ENCODE measurements at places on chromosomes 7 and 10.

GRCh38 chr7:97576043-97576442 lies 155.8 kb upstream of the TAC1 start:
- DNase-seq, result no peak

DNA sequence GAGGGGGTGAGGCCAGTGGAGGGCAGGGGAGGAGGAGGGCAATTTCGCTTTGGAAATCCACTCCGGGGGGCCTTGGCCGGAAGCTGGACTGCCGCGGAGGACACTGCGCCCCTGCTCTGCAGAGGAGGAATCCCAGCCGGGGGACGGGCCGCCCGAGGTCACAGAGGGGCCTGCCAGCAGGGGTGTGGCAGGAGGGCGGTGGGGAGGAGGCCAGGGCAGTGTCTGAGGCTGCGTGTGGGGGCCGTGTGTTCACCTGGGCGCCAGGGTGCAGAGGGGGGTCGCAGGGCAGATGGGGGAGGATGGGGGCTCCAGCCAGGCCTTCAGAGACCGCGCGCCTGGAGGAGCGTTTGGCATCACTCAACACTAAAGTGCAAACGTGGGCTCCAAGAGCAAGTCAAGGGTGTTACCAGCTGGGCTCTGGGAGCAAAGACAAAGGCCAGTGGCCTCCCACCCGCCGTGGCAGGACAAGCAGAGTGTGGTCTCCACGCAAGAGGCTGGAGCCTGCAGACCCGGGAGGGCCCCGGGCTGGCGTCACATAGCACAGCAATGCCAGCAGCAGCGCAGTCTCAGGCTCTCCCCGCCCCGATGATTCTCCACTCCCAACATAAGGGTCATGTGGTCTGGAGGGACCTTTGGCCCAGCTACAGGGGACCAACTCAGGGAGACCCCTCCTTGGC lies 45.3 kb upstream of the DNAJB6 start:
- no peak for DNase-seq

DNA sequence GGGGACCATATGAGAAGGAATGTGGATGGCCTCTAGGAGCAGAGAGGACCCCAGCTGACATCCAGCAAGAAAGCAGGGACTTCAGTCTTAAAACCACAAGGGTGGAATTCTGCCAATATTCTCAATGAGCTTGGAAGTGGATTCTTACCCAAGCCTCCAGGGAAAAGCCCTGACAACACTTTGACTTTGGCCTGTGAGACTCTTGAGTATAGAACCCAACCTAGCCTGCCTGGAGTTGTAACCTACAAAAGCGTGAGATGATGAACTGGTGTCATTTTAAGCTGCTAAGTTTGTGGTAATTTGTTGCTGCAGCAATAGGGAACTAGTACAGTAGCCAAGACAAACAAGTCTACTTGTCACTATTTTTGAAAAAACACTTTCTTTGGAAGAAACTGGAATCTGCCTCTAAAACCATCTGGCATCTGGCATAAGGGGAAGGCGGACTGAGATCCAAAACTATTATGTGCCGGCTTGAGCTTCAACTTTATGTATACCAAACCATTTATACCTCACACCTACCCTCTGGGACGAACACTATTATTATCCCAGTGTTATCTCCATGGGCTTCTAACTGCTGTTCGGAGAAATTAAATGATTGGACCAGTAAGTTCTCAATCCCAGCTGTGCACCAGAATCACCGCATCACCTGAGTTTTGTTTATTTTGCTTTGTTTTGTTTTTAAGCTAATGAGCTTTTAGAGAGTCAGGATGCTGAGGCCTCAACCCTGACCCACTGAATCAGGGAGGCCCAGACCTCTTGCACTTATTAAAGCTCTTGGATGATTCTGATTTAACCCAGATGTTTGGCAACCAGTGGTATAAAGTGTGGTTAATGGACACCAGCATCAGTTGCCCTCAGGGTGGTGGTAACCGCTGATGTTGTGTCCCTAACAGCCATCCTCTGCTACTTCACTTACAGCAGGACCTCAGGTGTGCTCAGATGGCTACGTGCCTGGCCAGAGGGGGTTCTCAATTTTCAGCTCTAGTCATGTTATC lies 83.0 kb downstream of the C1GALT1 start:
- no peak for DNase-seq

DNA sequence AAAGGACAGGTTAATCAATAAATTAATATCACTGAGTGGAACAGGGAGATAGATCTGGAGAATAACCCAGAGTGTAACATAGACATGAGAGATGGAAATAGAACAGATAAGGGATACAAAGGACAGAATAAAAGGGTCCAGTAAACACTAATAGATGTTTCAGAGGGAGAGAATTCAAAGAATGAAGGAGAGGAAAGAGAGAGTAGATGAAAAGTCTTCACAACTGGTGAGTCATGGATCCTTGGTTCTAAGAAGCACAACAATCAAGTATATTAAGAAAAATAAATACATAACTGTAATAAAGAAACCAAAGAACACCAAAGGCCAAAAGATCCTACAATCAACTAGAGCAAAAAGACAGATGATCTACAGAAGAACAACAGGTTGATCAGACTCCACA lies 66.3 kb downstream of the BEND7 start:
- no peak for DNase-seq

DNA sequence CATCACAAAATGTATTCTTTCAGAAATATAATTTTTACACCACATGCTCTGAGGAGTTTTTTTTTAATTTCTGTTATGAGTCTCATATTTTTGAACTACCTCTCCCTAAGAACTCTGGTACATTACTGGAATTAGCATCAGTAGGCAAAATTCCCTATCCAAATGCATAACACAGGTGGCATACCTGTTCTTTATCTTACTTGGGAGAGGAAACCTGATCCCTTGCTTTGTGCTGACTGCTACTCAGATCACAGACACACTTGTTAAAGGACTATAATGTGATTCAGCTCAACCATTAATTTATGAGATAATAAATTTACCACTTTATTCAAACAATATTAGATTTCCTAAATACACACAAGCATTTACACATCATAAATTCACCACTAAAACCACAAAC lies 617.2 kb downstream of the GRM8 start:
- DNase-seq, result no peak

- no peak for DNase-seq
These were observed 35.6 kb upstream of the FAM13C start for GRCh38 chr10:59397961-59398360.

- peak; percentile 29 for DNase-seq
These were observed 767.9 kb downstream of the GRID1 start for GRCh38 chr10:85598646-85599045.

- no peak for DNase-seq
These were observed 422.4 kb upstream of the STEAP1 start for GRCh38 chr7:89731751-89732445.

- DNase-seq, result no peak
These were observed 56.5 kb upstream of the EEPD1 start for GRCh38 chr7:36096460-36097095.

GRCh38 chr7:15561835-15562234 lies at the start of gene AGMO:
Gene AGMO (minus strand): TSS chr7:15562015.
- no peak for DNase-seq

DNA sequence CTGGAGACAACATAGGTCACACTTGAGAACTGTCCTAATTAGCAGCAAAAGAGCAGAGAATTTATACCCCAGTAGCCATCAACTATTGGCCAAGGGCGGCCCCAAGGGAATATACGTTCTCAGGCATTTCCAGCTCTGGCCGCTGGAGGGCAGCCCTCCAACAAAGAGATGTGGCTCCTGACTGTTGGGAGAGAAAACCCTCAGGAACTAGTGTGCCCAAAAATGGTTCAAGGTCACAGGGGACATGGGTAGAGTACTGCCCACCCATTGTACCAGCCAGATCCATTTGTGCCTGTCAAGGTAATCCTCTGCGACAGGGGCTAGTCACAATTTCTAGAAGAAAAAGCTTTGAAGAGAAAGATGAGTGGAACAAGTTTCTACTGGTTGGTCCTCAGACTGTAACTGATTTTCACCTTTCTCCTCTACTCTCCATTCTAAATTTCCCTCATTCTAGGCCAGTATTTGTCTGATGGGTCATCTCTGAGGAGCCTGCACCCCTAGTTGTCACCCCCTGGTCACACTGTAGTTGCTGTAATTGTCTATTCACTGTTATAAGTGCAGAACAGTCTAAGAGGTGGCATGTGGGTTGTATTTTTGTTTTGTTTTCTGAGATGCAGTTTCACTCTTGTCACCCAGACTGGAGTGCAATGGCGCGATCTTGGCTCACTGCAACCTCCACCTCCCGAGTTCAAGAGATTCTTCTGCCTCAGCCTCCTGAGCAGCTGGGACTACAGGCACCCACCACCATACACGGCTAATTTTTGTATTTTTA lies 14.7 kb upstream of the C7orf33 start:
- DNase-seq, result peak; percentile 80

- DNase-seq, result no peak
These were observed 568.6 kb downstream of the KCNMA1 start for GRCh38 chr10:77068969-77069368.

DNA sequence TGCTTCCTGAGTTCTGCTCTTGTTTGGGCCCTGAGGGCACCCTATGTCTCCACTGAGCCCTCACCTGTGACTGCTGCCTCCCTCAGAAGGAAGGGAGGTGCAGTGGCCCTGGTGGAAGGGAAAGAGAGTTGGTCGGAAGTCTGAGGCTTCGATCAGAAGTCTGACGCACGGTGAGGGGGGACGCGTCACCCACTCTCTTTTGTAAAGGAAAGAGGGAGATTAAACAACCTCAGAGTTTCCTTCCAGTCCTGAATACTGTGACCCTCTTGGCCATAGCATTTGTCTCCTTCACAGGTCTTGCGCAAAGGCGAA lies 31.4 kb upstream of the TRIM8 start:
- no peak for DNase-seq

DNA sequence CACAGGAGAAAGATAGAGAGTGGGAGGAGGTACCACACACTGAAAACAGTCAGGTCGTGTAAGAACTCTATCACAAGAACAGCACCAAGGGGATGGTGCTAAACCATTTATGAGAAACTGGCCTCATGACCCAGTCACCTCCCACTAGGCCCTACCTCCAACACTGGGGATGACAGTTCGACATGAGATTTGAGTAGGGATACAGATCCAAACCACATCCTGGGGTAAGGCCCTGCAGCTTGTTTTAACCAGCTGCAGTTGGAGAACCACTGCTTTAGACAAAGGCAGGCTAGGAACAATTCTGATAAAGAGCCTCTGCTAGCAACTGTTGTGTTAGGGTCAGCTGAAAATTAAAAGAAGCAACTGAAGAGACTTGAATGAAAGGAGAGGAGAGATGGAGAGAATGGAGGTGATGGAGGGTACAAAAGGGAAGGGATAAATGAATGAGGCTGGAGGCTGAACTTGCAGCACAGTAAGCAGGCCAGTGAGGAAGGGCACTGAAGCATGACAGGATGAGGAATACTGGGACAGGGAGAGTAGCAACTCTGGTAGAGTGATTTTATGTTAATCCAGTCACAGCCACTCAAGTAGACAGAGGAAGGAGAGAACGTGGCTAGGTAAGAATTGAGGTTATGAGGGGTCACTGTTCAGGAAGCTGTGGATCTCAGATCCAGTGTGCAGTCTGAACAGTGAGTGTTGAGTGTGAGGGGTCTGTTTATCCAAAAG lies 23.6 kb downstream of the MEST start:
- DNase-seq, result no peak

DNA sequence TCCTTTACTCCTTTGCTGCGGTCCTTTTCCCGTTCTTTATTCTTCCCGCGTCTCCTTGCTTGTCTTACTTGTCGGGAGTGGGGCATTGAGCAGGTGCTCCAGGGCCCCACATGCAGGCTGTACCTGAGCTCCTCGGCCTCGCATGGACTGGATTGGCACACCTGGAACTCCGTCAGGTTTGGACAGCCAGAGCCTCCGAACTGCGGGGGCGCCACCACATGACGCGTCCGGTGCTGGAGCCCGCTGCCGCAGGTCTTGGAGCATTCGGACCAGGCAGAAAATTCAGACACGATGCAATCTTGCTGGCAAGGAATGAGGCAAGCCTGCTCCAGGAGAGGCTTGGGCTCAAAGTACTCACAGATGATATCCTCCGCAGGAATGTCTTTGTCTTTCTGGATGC lies 195.7 kb downstream of the THSD7A start:
- DNase-seq, result peak; percentile 54

DNA sequence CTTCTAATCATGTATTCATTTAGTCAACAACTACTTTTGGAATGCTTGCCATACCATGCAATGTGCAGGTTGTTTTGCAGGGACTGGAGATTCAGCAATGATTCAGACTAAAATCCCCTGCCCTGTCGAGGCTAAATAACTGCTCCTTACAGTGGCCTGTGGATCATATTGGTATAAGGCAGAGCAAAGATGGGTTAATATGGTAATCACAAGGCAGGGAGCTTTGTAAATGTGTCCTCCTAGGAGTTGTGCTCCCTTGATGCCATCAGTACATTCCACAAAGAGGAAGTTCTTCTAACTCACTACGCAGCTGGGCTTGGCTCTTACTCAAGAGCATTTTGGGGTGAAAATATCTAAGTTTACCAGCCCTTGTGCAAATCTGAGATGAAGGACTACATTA lies 614 bp upstream of the IFIT2 start:
- DNase-seq, result no peak

GRCh38 chr10:83909001-83909400 lies 230.3 kb upstream of the GHITM start:
- DNase-seq, result peak; percentile 75

- DNase-seq, result no peak
These were observed 99.0 kb upstream of the MDFIC start for GRCh38 chr7:114822844-114823243.

DNA sequence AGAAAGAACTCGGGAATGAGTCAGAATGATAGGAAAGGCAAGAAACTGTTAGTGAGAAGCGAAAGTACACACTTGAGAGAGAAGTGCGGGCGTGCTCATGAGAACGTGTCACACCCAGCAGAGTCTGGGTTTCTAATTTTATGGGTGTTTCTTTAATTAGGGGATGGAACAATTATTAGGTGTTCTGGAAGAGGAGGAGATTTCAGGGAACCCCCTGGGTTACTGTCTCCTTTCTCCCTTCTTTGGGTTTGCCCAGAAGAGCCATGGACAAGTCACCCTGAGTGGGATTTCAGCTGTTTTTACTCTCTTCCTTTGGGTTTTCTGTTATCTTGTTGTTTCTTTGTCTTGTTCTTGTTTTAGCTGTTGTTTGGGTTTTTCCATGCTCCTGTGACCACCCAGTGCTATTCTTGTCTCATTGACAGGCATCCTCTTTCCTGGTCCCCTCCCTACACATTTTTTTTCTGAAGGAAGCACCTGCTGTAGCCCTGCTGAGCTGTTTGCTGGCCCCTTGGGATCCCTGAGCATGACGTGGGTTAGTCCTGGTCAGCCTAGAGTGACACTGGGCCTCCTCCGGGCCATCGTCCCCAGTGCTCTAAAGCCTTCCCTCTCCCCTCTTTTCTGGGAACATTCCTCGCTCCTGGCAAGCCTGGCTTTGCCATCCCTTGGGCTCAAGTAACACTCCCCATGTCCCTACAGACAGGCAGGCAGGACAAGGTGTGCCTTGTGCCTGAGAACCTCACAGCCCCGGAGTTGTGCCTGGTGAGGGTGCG lies 3.5 kb downstream of the SH2D4B start:
- peak; percentile 46 for DNase-seq

Data from islet precursor cell (in vitro differentiated cells).